SHP77 treated with DMSO at 0.1 percent for 48 hours (cell line): ENCODE measurements at places on chromosomes 7 and 10.

DNA sequence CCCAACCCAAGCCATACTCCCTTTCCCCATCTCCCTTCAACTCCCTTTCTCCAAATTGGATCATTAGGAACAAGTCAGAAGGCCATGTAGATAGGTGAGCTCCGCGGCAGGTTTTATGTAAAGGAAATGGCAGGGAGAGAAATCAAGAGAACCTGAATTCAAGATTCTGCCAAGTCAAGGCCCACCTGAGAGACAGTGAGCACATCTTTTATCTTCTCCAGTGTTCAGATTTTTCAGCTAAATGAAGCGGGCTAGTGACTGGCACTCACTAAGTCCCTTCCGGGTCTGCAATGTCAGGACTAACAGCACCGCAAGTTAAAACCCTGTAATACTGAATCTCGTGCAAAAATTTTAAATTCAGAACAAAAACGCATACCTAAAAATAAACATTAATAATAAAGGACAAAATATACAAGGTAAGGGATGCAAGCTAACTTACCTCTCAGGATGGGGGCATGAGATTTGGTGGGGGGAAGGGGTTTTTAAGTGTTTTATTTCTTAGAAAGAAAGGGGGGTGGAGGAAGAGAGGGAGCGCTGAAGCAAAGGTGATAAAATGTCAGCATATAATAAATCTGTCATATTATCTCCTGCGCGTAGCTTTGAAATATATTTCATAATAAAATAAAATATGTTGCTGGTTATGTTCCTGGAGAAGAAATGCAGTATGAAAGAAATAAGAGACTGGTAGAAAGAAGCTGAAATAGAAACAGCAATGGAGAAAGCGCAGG lies 17.6 kb downstream of the TCAF1 start:
- no peak for DNase-seq

GRCh38 chr10:77244746-77245145 lies 392.9 kb downstream of the KCNMA1 start:
- no peak for DNase-seq

GRCh38 chr7:158279539-158280447 lies 307.8 kb downstream of the PTPRN2 start:
- no peak for DNase-seq

DNA sequence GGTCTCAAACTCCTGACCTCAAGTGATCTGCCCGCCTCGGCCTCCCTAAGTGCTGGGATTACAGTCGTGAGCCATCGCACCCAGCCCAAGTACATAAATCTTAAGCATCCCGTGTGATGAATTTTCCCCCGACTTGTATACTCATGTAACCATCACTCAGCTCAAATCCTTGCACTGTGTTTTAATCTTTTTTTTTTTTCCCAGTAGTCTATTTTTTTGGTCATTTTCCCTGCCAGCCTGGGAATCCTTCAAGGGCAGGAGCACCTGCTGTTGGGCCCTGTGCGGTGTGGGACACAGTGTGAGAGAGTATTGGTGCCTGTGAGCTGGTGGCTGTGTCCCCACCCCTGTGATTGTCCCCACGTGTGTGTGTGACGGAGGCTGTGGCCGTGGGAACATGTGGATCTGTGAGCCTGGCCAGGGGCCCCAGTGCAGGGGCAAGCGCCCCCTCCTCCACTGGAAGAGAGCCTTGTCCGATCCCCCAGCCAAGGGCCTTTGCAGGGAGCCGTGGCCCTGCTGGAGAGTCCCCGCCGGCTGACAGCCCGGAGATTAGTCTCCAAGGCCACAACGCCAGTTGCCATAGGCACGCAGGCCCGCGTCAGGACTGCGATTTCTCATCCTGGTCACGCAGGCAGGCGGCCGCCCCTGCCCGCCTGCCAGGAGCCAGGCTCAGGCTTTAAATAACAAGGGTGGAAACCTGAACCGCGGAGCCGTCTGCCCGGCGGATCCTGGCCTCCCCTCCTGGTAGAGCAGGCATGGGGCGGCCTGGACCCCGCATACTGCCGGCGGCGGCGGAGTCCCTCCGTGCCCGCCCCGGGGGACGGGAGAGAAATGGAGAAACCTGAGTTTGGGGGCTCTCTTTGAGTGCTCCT lies 26.5 kb downstream of the GTF2IRD1 start:
- DNase-seq: peak; percentile 53

DNA sequence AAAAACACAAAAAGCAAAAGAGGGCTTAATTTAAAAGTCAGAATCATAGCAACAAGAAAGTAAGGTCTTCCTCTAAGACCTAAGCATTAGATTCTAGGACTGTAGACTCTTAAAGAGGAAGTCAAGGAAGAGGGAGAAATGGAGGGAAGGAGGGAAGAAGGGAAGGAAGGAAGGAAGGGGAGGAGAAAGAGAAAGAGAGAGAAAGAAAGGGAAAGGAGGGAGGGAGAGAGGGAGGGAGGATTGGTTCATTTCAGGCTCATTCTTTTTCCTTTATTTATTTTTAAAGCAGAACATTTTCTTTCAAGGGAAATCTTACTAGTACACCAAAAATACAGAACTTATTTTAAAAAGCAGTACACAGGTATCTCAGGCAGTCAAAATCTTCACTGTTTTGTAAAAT lies 81.1 kb downstream of the DLG5 start:
- DNase-seq: no peak

GRCh38 chr7:99374111-99375064 lies at the start of gene ARPC1B:
Gene ARPC1B, plus strand, starts transcription at chr7:99374730. Its CDS starts 10,985 bp downstream, at chr7:99385715.
- DNase-seq: peak; percentile 36

- DNase-seq: no peak
These were observed 34.3 kb downstream of the SLC25A13 start for GRCh38 chr7:96287559-96287958.

DNA sequence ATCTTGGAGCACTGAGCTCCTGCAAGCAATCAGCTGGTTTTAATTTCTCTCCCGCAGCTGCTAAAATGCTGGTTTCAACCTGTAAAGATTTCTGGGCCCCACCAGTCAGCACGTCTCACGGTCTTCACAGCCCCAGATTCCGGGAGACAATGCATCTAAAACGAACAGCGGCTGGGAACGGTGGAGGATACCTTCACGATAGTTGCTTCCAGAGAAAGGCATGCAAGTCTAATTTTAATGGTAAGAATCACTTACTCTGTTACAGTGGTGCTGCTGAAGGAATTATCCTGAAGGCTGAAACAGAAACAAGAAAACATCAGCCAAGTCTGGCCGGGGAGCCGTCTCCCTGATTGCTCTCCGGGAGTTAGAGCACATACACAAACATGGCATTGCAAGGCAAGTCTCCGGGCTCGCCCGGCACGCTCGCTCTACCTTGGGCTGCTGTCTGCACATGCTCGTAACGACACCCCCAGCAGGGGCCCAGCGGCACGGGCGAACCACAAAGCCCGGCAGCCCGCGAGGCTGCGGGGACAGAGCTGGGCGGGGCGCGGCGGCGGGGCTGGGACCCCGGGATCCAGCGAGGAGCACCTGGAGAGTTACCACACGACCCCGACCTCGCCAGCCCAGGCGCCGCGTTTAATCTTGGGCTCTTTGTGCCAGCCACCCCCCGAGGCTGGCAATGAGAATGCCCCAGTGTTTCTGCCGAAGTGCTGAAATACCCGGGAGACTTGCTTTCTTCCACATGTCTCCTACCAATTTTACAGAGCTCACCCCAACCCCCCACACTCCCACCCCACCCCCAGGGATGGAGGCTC lies at the start of gene FAM13C:
TSS of gene FAM13C (minus strand) at position 406 of the 815 bp plus-strand sequence. CDS start at position 317, 89 bp downstream.
- DNase-seq: peak; percentile 12

GRCh38 chr10:25113191-25114035 lies 61.4 kb upstream of the GPR158 start:
- peak; percentile 31 for DNase-seq
